Lung (tissue), 17 donors: ENCODE measurements at places on chromosomes 7 and 10.

- DNase-seq: no peak
Observed at GRCh38 chr10:12777840-12778585, 223.5 kb downstream of the CCDC3 start.

- DNase-seq: no peak
Observed at GRCh38 chr7:140657891-140658290, 14.9 kb upstream of the ADCK2 start.

- peak; percentile 81 for DNase-seq
Observed at GRCh38 chr7:99579956-99580777, 17.9 kb upstream of the TMEM225B start.

DNA sequence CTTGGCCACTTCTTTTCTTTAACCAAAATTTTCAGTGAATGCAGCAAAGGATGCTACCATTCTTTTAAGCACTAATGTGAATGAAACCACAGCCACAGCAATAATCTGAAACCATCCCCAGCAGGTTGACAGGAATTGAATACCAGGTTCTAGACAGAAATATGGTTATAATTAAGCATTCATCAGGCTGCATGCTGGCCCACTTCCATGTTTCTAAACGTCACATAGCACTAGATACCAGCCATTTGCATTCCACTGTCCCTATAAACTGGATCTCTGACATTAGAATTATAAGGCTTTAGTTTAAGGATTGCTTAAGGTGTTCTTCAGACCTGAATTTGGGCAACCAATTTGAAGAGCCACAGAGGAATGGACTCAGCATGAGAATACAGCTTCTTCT lies 340.8 kb upstream of the KLF6 start:
- no peak for DNase-seq

DNA sequence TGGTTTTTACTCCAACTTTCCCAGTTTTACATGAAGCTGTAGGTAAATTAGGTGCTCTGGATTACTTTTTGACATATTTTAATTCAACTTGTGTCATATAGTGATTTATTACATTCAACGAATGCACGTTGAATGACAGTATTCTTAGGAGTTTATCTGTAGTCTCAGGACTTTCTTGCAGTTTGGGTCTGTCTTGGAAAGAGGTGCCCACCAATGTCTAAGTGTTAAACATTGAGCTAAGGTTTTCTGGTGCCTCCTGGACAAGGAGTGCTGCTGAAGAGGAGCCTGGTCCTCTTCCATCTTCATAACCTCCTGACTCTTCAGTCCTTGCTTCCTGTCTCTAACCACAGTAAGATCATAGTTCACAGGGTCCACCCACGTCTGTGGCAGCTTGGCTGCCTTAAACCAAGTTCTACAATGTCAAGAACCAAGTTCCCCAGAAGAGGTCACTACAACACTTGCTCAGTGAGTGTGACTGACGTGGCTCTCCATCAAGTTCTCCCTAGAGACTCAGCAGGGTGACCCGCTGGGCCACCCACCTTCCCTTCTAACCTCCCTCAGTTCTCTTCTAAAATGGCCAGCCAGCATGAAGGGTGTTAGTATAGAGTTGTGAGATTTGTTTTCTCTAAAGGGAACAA lies 6.1 kb downstream of the NPY start:
- DNase-seq: peak; percentile 67

- DNase-seq: no peak
Observed at GRCh38 chr7:127932496-127932895, 98.7 kb downstream of the LRRC4 start.

- no peak for DNase-seq
Observed at GRCh38 chr7:120993553-120994191, 5.2 kb downstream of the CPED1 start.

- peak; percentile 82 for DNase-seq
Observed at GRCh38 chr10:17665747-17666146, 21.8 kb downstream of the STAM start.

DNA sequence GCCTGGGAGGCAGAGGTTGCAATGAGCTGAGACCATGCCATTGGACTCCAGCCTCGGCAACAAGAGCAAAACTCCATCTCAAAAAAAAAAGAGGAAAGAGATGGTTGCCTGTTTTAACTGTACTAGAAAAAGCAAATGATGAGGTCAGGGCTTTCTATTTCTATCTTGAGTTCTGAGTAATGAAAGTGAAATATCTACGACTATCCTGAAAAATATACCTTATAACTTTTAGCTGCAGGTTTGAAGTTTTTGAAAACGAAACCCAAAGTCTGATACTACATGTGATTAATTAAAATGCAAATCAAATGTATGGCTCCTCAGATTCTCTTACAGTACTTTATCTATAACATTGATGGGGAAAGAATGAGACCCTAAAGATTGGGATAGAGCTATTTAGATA lies 636.2 kb upstream of the LRRN3 start:
- DNase-seq: no peak

DNA sequence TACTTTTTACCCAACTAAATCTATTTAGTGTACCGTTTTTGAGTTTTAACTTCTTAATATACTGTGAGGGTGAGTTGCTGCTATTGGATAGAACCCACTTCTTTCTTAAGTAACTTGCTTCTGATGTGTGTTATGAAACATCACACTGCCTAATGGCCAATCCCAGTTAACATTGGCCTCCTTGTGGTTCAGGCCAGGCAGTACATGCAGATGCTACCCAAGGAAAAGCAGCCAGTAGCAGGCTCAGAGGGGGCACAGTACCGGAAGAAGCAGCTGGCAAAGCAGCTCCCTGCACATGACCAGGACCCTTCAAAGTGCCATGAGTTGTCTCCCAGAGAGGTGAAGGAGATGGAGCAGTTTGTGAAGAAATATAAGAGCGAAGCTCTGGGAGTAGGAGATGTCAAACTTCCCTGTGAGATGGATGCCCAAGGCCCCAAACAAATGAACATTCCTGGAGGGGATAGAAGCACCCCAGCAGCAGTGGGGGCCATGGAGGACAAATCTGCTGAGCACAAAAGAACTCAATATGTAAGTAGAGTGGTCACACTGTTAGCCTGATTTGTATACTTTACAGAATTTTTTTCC lies 39.7 kb downstream of the TES start:
- no peak for DNase-seq

GRCh38 chr10:118800920-118801319 lies 46.1 kb upstream of the CACUL1 start:
- no peak for DNase-seq

DNA sequence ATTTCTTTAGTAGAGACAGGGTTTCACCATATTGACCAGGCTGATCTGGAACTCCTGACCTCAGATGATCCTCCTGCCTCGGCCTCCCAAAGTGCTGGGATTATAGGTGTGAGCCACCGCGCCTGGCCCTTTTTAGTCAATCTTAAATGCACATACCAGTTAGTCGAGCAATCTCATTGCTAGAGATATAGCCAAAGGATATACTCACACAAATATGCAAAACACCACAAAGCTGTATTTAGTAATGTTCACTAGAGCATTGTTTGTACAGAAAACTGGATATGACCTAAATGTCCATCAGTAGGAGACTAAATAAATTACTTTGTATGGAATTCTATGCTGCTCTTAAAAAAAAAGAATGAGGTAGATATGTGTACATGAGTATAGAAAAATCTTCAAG lies 24.5 kb upstream of the IL6 start:
- no peak for DNase-seq

- no peak for DNase-seq
Observed at GRCh38 chr10:28431139-28431538, 101.8 kb upstream of the WAC start.

- DNase-seq: peak; percentile 29
Observed at GRCh38 chr10:62268027-62268398, 631 bp downstream of the RTKN2 start.

- DNase-seq: no peak
Observed at GRCh38 chr7:54860003-54860775, 101.2 kb upstream of the SEC61G start.

- no peak for DNase-seq
Observed at GRCh38 chr7:45601094-45601493, 26.9 kb downstream of the ADCY1 start.

- DNase-seq: no peak
Observed at GRCh38 chr10:200405-200804, 65.2 kb downstream of the ZMYND11 start.

- no peak for DNase-seq
Observed at GRCh38 chr7:118330388-118330787, 105.9 kb downstream of the ANKRD7 start.

DNA sequence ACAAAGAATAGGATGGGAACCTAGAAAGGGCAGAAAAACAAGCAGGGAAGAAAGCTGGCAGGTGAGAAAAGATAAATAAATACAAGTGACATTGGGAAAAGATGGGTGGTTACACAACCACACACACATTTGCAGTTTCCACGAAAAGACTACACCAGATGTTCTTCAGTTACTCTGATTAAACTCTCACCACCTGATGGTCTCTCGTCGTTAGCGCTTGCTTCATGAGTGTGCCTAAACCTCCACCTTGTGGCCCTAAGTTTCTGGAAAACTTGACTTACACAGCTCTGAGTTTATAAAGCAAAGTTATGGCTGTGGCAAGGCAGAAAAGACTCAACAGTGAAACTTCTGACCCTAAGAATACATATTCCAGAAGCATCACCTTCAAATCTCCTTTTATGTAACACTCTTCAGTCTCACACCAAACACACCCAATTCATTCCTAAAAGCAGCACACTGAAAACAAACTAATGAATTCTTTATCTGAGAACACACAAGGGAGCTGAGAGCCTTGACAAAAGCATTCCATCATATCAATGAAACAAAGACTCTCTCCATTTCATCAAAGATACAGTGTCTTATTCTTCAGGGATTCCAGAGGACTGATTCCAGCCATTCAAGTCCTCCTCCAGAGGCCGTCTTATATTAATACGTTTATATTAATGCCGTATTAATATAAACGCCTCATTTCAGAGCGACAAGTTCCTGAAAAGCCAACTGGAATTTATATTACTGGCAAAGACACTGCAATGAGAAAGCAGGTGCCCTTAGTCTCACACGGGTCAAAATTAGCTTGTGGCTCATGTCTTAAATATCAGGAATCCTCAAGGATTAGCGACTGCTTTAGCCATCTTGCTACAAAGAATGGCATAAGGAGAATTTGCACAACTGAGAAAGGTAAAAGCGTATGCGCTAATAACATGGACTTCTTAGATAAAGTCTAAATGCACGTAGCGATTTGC lies 77.6 kb downstream of the RNF216 start:
- DNase-seq: no peak

DNA sequence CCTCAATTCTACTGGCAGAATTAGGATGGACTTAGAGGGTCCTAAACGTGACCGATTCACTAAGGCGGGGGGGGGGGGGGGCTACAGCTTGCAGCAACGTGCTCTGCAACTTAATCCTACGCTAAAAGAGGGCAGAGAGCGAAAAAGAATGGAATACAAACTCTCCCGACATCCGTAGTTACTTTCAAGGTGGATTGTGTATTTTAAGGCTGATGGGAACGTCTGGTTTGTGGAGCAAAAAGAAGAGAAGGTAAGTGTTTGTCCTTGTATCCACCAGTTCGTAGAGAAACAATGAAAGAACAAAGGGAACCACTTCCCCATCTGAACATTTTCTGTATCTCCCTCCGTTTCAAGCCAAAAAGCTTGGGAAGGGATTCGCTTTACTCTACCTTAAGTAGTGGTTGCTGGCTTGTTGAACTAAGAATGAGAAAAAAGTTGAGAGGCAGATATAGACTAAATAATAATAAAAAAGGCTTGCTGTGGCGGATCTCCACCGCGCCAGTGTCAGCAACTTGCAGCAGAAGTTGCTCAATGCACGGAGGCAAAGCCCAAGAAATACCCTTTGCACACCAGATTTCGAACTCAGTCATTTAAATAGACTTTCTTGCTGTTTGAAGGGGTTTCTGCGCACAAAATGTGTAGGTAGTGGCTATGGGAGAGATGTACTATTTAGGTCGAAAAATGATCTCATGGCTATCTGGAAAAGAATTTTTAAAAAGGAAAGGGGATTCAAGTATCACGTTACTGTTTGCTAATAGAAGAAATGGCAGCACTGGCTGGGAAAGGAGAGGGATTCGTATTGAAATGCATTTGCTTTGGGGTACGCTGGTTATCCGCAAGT lies 736 bp downstream of the SKIDA1 start:
- DNase-seq: peak; percentile 51

- DNase-seq: no peak
Observed at GRCh38 chr10:3355536-3355935, 183.0 kb upstream of the PITRM1 start.

DNA sequence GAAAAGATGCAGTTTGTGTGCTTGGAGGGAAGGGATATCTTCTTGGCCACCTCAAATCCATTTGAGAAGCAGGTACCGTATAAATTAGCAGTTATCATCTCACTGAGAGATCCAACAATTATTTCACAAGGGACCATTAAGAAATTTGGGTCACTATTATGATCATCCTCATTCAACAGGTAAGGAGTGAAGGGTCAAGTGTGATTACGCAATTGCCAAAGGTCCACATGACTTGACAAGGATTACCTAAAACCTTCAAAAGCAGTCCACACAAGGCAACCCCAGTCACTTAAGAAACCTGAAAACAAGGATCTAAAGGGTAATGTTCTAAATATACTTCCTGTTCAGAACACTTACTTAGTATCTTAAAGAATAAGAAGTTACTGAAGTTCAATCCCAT lies 27.4 kb downstream of the CCDC6 start:
- DNase-seq: no peak

DNA sequence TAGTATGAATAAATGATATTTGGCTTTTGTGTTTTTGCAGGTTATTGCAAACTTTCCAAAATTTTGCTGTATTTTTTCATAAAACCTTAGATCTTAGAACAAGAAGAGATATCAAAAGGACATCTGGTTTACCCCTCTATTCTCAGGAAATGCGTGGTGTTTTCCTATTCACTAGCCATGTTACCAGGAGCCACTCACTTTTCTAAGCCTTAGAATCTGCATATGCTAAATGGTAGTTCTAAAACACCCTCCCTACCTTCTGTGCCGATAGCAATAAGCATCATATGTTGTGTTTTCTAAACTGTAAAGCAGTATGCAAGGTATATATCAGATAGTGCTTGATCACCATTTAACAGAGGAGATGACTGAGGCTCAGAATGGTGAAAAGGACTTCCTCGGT lies 715.0 kb upstream of the CELF2 start:
- DNase-seq: no peak

DNA sequence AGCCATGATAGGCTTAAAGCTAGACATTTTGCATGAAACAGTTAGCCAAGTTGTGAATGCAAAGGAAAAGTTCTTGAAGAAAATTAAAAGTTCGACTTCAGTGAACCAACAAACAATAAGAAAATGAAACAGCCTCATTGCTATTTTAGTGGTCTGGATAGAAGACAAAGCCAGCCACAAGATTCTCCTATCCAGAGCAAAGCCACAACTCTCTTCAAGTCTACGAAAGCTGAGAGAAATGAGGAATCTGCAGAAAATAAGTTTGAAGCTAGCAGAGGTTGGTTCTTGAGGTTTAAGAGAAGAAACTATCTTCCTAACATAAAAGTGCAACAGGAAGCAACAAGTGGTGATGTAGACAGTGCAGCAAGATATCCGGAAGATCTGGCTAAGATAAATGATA lies 271.4 kb upstream of the GRM3 start:
- no peak for DNase-seq
